ENCODE measurements at places on chromosomes 5 and 9.

- DNase-seq = no peak
These were observed 87.2 kb downstream of the MTAP start for GRCh38 chr9:21889673-21890072.

DNA sequence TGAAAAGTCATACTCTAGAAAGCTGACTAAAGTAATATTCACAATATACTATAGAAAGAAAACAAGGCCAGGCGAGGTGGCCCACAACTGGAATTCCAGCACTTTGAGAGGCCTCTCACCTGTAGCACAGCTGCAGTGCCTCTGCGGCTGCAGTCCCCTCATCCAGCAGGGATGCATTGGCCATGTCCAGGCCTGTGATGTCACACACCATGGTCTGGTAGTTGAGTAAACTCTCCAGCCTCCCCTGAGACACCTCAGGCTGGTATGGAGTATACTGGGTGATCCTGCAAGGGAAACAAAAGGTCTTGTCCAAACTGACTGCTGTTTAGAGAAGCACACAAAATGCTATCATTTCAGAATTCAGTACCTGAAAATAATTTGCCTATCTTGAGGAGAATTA lies 35.5 kb downstream of the GLDC start:
- no peak for DNase-seq

GRCh38 chr9:2243666-2244555 lies 228.8 kb downstream of the SMARCA2 start:
- DNase-seq = no peak

- DNase-seq = no peak
These were observed 59.7 kb upstream of the HMHB1 start for GRCh38 chr5:143752165-143752850.

DNA sequence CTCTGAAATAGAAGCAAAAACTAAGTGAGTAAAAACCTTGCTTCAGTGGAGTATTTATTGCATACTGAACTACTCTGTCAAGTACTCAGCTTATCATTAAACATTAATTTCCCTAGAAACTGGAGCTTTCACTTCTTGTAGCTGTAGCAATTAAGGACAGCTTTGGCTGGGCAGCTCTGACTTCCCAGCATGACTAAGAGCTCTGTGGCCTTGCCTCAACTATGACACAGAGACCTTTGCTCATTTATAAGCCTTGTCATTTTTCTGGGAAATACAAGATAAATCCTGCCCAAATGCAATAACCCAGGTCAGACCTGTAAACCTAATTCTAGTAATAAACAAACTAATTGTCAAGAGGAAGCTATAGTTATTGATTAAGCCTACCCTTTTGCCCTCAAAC lies 65.4 kb upstream of the STK32A start:
- no peak for DNase-seq
